ENCODE measurements at places on chromosomes 16 and 17.

- no peak for DNase-seq
These were observed 342.7 kb downstream of the SOX9 start for GRCh38 chr17:72463287-72464102.

GRCh38 chr17:63440127-63440769 lies 5.9 kb downstream of the CYB561 start:
- no peak for DNase-seq

- no peak for DNase-seq
These were observed 29.6 kb downstream of the COG4 start for GRCh38 chr16:70493802-70494201.

DNA sequence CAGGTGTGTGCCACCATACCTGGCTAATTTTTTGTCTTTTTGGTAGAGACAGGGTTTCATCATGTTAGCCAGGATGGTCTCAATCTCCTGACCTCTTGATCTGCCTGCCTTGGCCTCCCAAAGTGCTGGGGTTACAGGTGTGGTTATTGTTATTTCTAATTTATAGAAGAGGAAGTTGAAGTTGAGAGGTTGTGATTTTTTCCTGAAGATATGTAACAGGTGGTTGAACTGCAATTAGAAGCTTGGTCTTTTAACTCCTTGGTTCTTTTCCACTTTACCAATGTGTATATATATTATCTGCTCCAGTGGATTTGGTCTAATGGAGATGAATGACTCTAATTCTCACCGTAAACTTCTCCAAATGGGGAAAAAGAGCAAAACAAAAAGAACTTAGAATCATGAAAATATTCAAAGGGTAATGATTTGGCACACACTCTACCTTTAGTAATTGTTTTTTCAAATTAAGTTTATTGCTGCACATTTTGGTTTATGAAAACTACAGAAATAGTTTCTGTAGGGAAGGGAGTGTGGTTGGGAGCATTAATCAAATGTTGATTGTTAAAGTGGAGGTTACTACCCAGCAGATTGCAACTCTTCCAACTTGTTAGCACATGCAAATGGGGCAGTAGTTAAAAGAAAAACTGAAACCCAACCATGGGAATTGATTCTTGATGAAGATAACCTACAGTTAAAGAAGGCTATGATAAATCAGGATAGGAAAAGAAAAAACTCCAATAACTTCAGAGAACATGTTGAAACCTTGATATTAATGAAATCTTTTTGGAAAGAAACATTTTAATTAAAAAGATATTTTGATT lies 1.8 kb upstream of the KRT10 start:
- no peak for DNase-seq

DNA sequence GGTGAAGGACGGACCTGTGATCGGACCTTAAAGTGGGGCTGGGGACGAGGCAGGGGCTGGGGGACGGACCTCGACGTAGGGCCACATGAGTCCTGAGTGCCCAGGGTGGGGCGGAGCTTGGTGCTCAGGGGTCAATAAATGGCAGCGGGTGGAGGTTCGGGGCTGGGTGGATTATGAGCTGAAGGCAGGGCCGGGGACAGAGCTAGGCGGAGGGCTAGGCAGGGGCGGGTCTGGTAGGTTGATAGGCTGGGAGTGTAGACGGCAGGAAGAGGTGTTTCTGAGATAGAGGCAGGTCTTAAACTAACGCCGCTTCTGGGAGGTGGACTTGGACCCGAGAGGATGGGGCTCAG lies 733 bp downstream of the CHRNB1 start:
- no peak for DNase-seq
